ENCODE measurements at places on chromosomes 11 and 22. TPM values are rescaled to one million over a fixed set of nuclear protein-coding genes. Genes with fewer than 3 reads are reported as not detected.

Gene ISX
- total RNA-seq, result not detected

Gene RFPL2
- total RNA-seq, result not detected

Gene NAT10
- total RNA-seq, result 57.6 TPM

Gene P2RY2
- 5.6 TPM for total RNA-seq

Gene LMNTD2
- 1.8 TPM for total RNA-seq

Gene RFPL1
- not detected for total RNA-seq

Gene MTMR3
- 30.1 TPM for total RNA-seq

Gene KIAA1671
- 85.1 TPM for total RNA-seq

Gene OTOG
- total RNA-seq, result not detected

Gene CERK
- 104 TPM for total RNA-seq

Gene SYT13
- total RNA-seq, result not detected

Gene HPX
- 2.1 TPM for total RNA-seq

Gene BTG4
- total RNA-seq, result not detected
